ENCODE measurements at places on chromosomes 6 and 20.
A peak's percentile ranks its signal among the peaks of the same experiment; 100 is the strongest.

- no peak for DNase-seq
These were observed 207.9 kb downstream of the ERMARD start for GRCh38 chr6:169959136-169960002.

DNA sequence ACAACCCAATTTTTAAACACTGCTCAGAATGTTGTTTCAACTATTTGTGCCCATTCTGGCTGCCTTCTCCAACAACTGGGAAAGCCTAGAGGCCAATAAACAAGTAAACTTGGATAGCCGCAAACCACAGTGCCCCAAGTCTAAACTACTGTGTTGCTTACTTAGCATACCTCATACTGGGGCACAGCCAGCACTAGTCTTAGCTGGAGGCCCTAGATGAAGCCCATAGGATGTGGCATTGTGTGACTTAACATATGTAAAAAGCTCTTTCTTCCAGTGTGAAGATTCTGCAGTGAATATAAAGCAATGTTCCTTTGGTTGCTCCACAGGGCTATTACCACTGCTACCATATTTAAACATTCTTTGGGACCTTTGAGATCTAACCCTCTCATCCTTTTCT, 564.3 kb upstream of the NRSN1 start:
- DNase-seq, result peak; percentile 33

DNA sequence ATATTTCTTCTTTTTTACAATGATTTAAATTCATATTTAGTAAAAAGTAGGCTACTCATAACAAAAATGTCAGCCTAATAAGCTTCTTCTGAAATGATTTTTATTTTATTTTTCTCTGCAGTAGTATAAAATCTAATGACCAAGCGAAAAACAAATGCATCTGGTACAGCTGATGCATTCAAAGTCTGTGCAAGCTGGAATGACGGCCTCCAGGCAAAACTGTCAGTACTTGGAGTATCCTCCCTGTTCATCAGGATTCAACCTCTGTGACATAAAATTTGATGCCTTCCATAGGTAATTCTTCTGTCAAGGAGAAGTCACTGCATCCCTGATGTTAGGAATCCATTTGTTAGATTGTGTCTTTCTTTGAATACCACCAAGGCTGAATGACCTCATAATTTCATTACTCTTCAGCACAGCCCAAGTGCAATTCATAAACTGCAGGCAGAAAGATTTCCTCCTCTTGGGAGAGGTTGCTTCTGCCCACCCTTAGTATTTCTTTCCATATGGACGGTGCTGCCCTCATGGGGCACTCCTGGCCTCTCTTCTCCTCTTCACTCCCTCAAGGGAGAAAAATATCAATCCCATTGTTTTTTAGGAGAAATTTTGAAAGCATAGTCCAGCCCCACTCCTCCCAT, 146.4 kb upstream of the STXBP5 start:
- DNase-seq, result no peak

DNA sequence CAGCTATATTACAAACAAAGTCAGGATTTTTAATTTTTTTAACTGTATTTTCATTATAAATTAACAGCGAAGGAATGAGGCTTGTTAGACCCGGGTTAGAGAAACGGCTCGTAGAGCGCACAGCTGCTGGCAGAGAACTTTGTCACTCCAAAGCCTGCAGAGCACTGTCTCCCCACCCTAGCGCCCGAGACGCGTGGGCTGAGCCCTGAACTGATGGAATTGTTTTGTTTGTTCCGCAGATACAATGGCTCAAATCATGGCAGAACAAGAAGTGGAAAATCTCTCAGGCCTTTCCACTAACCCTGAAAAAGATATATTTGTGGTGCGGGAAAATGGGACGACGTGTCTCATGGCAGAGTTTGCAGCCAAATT, 810 bp downstream of the LAMP5 start:
- DNase-seq, result no peak

GRCh38 chr6:53095716-53096115, 30.5 kb downstream of the FBXO9 start:
- DNase-seq, result no peak

DNA sequence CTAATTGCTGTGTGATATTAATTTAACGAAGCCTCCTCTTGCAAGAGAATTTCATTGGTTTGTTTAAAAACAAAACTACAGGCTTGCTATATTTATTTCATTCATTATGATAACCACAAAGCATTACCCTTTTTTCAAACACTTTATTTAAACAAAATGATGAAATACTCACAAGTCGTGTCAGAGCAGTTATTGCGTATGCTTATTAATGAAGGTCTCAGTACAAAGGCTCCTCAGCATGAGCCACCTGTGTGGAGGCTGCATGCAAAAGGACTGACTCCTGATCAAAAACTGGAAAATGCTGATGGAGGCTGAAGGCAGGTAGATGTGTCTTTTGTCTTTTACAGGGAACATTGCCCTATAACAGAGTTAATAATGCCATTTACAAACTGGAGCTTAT, 130.5 kb downstream of the CRYBG1 start:
- DNase-seq, result no peak

GRCh38 chr6:3584606-3585005, 127.8 kb upstream of the SLC22A23 start:
- DNase-seq, result no peak

DNA sequence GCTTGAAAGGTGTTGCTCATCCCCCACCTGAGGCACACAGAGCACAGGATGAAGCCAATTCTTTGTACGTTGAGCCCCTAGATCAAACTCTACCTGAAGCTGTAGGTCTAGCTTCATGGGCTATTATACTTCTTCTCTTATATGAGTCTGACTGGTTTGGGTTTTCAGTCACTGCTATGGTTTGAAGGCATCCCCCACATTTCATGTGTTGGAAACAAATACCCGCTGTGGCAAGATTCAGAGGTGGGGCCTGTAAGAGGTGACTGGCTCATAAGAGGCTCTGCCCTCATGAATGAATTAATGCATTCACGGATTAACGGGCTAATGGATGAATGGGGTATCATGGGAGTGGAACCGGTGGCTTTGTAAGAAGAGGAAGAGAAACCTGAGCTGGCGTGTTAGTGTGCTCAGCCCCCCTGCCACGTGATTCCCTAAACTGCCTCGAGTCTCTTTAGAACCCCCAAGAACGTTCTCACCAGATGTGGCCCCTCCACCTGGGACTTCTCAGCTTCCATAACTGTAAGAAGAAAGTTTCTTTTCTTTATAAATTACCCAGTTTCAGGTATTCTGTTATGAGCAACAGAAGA, 39.2 kb downstream of the PREX1 start:
- DNase-seq, result no peak

GRCh38 chr6:149194820-149195558, 122.5 kb upstream of the TAB2 start:
- DNase-seq, result no peak

GRCh38 chr20:57030611-57031600, 235.5 kb downstream of the BMP7 start:
- DNase-seq, result no peak
